ENCODE measurements at places on chromosomes 2 and 18.

DNA sequence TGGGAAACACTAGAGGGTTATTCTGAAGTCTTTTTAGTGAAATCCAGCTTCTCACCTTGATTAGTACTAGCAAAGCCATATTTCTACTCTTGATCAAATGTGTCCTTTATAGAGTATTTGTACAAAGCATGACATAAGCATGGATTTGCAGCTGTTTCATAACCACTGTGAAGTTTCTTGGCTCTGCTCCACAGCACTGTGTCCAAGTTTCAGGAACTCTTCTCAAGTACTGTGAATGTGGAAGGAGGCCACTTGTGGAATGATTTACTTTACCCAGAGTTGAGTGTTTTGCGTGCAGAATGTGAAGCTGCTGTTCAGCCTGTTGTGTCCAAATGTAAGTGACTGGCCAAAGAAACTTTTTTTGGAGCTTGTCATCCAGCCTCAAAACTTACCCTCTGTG is 16.2 kb upstream of the MAPRE2 start:
- H3K36me3 ChIP-seq: no peaks in the 10 kb centered on the region
- no peak overlapping the region for H3K27ac ChIP-seq
- no peak overlapping the region for H3K4me3 ChIP-seq
- no peaks in the 10 kb centered on the region for H3K4me1 ChIP-seq
- H3K27me3 ChIP-seq: no peaks in the 10 kb centered on the region

GRCh38 chr18:45662468-45662867 is 47.2 kb downstream of the SLC14A2 start:
- H3K36me3 ChIP-seq: no peaks in the 10 kb centered on the region
- no peak for DNase-seq

GRCh38 chr2:37394263-37394662 is 49.8 kb downstream of the QPCT start:
- no peak overlapping the region for H3K4me3 ChIP-seq
- peaks cover 8% of the 10 kb centered on the region for H3K4me1 ChIP-seq
- no peak overlapping the region for H3K27ac ChIP-seq
- no peaks in the 10 kb centered on the region for H3K36me3 ChIP-seq
- no peaks in the 10 kb centered on the region for H3K27me3 ChIP-seq

- H3K4me1 ChIP-seq: no peaks in the 10 kb centered on the region
- no peaks in the 10 kb centered on the region for H3K27me3 ChIP-seq
- no peaks in the 10 kb centered on the region for H3K36me3 ChIP-seq
- H3K27ac ChIP-seq: no peak overlapping the region
- H3K4me3 ChIP-seq: no peak overlapping the region
- DNase-seq: no peak
These were observed 322.3 kb upstream of the EPAS1 start for GRCh38 chr2:45974762-45975408.

- H3K27me3 ChIP-seq: no peaks in the 10 kb centered on the region
- no peaks in the 10 kb centered on the region for H3K36me3 ChIP-seq
- no peaks in the 10 kb centered on the region for H3K4me1 ChIP-seq
- DNase-seq: no peak
- H3K4me3 ChIP-seq: no peak overlapping the region
- no peak overlapping the region for H3K27ac ChIP-seq
These were observed 1288.7 kb downstream of the CNTNAP5 start for GRCh38 chr2:125313806-125314205.

DNA sequence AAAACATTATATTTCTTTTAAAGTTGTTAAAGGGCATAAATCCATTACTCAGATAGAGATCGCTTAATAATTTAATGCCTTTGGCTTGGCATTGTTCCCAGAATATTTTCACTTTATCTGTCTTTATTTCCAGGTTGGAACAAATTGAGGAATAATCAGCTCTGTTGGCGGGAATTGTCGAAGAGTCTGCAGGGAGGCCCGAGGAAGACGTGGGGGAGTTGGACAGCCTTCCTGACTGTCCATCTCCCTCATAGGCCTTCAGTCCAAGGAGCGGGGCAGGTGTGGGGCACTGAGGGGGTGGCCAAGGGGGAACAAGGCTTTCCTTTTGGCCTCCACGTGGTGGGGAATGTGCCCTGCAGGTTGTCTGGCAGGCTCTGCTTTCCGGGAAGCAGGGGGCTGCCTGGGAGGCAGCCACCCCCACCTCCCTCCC is 179.6 kb downstream of the ZBTB7C start:
- H3K4me1 ChIP-seq: peaks cover 5% of the 10 kb centered on the region
- H3K27ac ChIP-seq: no peak overlapping the region
- no peaks in the 10 kb centered on the region for H3K27me3 ChIP-seq

DNA sequence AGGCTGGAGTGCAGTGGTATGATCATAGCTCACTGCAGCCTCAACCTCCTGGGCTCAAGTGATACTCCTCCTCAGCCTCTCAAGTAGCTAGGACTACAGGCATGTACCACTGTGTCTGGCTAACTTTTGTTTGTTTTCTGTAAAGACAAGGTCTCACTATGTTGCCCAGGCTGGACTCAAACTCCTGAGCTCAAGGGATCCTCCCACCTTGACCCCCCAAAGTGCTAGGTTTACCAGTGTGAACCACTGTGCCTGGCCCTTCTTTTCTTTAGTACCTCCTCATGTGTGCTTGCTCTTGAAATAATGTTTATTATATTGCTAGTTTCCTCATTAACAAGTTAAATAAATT is 19.0 kb upstream of the COBLL1 start:
- DNase-seq: no peak
- no peaks in the 10 kb centered on the region for H3K36me3 ChIP-seq
- no peak overlapping the region for H3K4me3 ChIP-seq
- H3K4me1 ChIP-seq: no peaks in the 10 kb centered on the region
- H3K27ac ChIP-seq: no peak overlapping the region

GRCh38 chr2:190036071-190036470 is 26.5 kb downstream of the MSTN start:
- no peak overlapping the region for H3K27ac ChIP-seq
- no peaks in the 10 kb centered on the region for H3K4me1 ChIP-seq
- no peak for DNase-seq
- no peaks in the 10 kb centered on the region for H3K27me3 ChIP-seq
- no peak overlapping the region for H3K4me3 ChIP-seq

- H3K27ac ChIP-seq: peak overlapping the region; percentile 49
- H3K4me1 ChIP-seq: peaks cover 16% of the 10 kb centered on the region
- H3K4me3 ChIP-seq: no peak overlapping the region
- H3K27me3 ChIP-seq: peaks cover 59% of the 10 kb centered on the region
These were observed 53.3 kb downstream of the FECH start for GRCh38 chr18:57533006-57533867.

All from neuronal stem cell (in vitro differentiated cells).